Liver (tissue), 10 donors: ENCODE measurements at places on chromosomes 16 and 17.

DNA sequence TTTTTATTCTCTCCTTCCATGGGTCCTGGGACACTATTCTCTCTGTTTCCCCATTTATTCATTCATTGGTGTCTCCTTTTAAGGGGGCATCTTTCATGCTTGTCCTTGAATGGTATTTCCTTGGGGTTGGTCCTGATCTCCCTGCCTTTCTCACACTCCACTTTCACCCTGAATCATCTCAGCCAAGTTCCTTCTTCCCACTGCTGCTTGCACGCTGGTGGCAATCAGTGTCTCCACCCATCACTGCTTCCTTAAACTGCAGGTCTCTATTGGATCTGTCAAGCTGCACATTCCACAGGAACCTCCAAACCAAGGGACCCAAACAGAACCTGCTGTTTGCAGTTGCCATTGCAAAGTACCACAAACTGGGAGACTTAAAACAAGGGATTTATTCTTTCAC, 89.3 kb upstream of the SDK2 start:
- H3K4me1 ChIP-seq: no peaks in the 10 kb centered on the region
- no peaks in the 10 kb centered on the region for H3K36me3 ChIP-seq
- H3K4me3 ChIP-seq: no peak overlapping the region
- no peak for DNase-seq

GRCh38 chr17:63697341-63698286, 2.3 kb downstream of the LIMD2 start:
- H3K27ac ChIP-seq: peak overlapping the region; percentile 54
- H3K4me1 ChIP-seq: peaks cover 18% of the 10 kb centered on the region
- DNase-seq: peak; percentile 55
- peaks cover 7% of the 10 kb centered on the region for H3K36me3 ChIP-seq
- H3K4me3 ChIP-seq: peak overlapping the region; percentile 48

DNA sequence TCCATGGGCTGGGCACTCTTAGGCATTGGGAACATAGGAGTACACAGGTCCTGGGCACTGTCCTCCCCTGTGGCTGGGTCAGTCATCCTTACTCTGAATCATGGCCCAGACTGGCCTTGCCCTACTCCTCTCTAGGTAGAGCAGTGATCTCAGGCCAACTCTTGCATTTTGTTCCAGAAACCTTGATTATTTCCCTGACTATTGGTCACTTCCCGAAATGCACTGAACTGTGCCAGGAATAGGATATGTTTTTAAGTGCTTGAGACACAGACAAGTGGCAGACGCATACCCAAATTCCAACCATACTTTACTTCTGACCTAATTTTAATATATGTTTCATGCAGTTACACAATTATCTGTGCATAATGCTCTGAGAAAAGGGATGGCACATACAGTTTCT, 10.3 kb downstream of the KRABD2 start:
- no peak for DNase-seq
- H3K36me3 ChIP-seq: peaks cover 4% of the 10 kb centered on the region
- no peaks in the 10 kb centered on the region for H3K4me1 ChIP-seq
- H3K27me3 ChIP-seq: no peaks in the 10 kb centered on the region
- no peak overlapping the region for H3K27ac ChIP-seq
- no peak overlapping the region for H3K4me3 ChIP-seq

- no peak for DNase-seq
- no peaks in the 10 kb centered on the region for H3K4me1 ChIP-seq
- H3K27me3 ChIP-seq: no peaks in the 10 kb centered on the region
- H3K4me3 ChIP-seq: no peak overlapping the region
These were observed 16.6 kb downstream of the MYO15B start for GRCh38 chr17:75604034-75604695.

DNA sequence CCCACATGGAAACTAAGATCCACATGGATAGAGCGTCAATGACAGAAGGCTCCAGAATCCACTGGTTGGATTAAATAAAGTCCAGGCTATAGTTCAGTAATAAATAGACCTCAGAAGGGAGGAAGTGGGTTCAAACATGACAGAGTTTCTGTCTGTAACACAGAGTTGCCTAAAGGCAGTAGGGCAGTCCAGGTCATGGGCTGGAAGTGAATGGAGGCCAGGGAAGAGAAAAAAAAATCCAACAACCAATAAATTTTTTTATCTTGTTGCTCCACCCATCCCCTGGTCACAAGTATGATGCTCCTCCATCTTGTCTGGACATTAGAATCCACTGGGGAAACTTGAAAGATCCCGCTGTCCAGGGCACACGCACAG, 92.4 kb downstream of the RGS9 start:
- no peak for DNase-seq
- H3K27me3 ChIP-seq: no peaks in the 10 kb centered on the region
- H3K27ac ChIP-seq: no peak overlapping the region
- no peak overlapping the region for H3K4me3 ChIP-seq

DNA sequence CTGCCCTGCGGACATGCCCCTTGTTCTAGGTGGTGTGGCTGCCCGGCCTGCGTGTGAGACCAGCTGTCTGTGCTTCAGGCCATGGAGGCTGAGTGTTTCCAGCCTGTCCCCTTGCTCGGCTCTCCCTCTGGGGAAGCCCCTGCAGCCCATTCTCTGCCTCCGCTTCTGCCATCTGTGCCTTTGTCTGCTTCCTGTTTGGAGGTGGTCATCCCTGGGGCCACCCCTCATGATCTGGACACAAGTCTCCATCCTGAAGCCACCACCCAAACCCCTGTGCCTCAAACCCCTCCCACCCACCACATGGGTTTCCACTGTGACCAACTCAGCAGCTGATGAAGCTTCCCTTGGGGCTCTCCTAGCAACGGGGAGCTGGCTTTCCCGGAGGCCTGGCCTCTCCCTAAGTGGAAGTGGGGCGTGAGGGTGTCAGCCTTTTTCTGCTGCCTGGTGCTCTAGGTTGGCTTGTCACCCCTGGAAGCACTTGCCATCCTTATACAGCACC, 184.9 kb downstream of the SEC14L1 start:
- DNase-seq: no peak
- no peaks in the 10 kb centered on the region for H3K36me3 ChIP-seq
- peaks cover 77% of the 10 kb centered on the region for H3K4me1 ChIP-seq
- H3K4me3 ChIP-seq: no peak overlapping the region

DNA sequence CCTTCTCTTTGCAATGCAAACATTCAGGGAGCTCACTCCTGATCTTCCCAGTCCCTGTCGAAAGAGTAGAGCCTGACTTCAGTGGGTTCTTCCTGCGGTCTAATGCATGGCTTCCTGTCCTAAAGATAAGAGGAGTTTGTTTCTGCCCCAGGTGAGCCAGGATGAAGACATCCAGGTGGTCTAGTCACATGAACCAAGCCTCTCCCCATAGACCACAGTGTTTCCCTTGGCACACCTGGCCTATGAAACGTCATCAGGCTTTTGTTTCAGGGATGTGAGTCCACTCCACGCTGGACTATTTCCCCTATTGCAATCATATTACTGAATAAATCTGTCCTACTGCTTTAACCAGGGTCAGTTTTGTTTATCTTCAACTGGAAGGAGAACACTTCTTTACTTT, 21.1 kb downstream of the CES1 start:
- H3K36me3 ChIP-seq: peaks cover 7% of the 10 kb centered on the region
- no peaks in the 10 kb centered on the region for H3K4me1 ChIP-seq
- H3K27me3 ChIP-seq: no peaks in the 10 kb centered on the region
- no peak for DNase-seq
- no peak overlapping the region for H3K27ac ChIP-seq
- H3K4me3 ChIP-seq: no peak overlapping the region

GRCh38 chr16:21593530-21594289, 5.7 kb upstream of the METTL9 start:
- H3K27me3 ChIP-seq: no peaks in the 10 kb centered on the region
- H3K27ac ChIP-seq: no peak overlapping the region
- DNase-seq: no peak
- no peaks in the 10 kb centered on the region for H3K36me3 ChIP-seq

DNA sequence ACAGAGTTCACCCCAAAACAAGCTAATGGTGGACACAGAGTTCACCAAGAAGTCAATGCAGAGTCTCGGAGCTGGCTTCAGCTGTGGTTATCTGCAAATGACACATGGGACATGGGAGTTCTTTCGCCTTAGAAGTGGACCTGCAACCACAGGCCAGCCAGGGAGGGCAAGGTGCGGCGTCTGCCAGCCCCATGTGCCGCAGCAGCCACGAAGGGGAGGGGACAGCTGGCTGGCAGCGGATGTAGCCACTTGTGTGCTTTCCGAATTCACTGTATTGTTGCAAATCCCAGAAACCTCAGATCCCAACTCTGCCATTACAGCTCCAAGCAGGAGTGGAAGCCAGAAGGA, 24.8 kb downstream of the LMF1 start:
- DNase-seq: no peak
- H3K4me3 ChIP-seq: no peak overlapping the region
- H3K27ac ChIP-seq: no peak overlapping the region
- peaks cover 5% of the 10 kb centered on the region for H3K36me3 ChIP-seq

- no peak overlapping the region for H3K27ac ChIP-seq
- peaks cover 5% of the 10 kb centered on the region for H3K27me3 ChIP-seq
- no peaks in the 10 kb centered on the region for H3K36me3 ChIP-seq
- no peak overlapping the region for H3K4me3 ChIP-seq
- DNase-seq: no peak
These were observed 11.3 kb downstream of the NOG start for GRCh38 chr17:56604691-56605290.

DNA sequence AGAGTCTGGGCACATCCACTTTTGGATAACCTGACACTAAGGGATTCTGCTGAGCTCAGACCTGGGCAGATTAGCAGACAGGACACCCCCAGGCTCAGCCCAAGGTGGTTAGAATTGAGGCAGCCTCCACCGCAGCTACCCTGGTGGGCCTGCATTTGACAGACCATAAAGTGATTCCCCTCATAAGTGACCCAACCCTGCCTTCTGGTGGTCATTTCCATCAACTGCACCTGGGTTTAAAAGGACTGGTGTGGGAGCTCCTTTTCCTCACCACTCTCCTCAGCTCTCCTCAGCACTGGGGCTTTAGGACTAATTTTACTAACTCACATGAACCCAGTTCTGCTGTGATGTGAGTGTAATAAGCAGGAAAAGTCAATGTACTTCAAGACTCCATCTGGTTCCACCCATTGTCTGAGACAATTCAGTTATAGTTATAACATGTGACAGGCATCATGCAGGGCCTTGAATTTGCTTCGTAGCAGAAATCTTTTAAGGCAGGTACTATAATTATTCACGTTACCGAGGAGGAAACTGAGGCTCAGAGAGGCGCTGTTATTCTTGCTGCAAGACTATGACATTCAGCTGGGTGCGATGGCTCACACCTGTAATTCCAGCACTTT, 42.5 kb downstream of the MYH3 start:
- H3K27me3 ChIP-seq: no peaks in the 10 kb centered on the region
- H3K4me3 ChIP-seq: no peak overlapping the region
- no peaks in the 10 kb centered on the region for H3K4me1 ChIP-seq
- no peak overlapping the region for H3K27ac ChIP-seq

- H3K36me3 ChIP-seq: peaks cover 25% of the 10 kb centered on the region
- peaks cover 31% of the 10 kb centered on the region for H3K4me1 ChIP-seq
- H3K27me3 ChIP-seq: no peaks in the 10 kb centered on the region
These were observed 472 bp downstream of the GALNS start for GRCh38 chr16:88856122-88856827.
